Stimulated activated CD4-positive, alpha-beta T cell treated with anti-CD3 and anti-CD28 coated beads, TNF-alpha, amount 100 ng/mL, for 48 hours (primary cell): ENCODE measurements at places on chromosomes 5 and 9.

GRCh38 chr9:81979196-81979595 lies 9.4 kb upstream of the SPATA31D1 start:
- no peak for DNase-seq

DNA sequence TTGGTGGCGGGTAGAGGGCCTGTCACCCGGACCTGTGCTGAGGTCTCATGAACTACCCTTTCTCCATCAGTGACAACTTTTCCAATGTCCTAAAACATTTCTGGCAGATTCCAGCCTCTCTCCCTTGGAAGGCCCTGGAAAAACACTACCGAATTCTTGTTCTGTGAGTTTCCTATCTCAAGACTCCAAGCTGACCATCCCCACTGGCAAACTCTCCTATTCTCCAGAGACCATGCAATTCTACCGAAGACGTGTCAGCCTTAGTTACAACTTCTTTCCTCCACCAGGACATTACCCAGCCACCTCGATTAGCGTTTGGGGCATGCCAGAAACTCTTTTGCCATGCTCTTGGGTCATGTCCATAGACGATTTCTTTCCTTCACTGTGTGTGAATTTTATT lies 26.8 kb upstream of the GABRP start:
- no peak for DNase-seq

- DNase-seq = no peak
Measured at GRCh38 chr5:16740066-16740810, 123.4 kb upstream of the RETREG1 start.

- no peak for DNase-seq
Measured at GRCh38 chr5:132595624-132596023, 38.8 kb downstream of the RAD50 start.
